ENCODE measurements at places on chromosomes 12 and 14. TPM values are rescaled to one million over a fixed set of nuclear protein-coding genes. Genes with fewer than 3 reads are reported as not detected.

POLR3B gene
- 5.2 TPM for total RNA-seq

ASCL1 gene
- not detected for total RNA-seq

CFAP54 gene
- total RNA-seq = 1.2 TPM

GPR137C gene
- total RNA-seq = 0.08 TPM

KRT73 gene
- not detected for total RNA-seq

RNASE3 gene
- not detected for total RNA-seq

All from A549 treated with CORT108297 at 1 μM for 4 hours (cell line).